SW 1271 (cell line): ENCODE measurements at places on chromosomes 5 and 9.

- no peak for DNase-seq
Measured at GRCh38 chr5:2736872-2737271, 14.6 kb downstream of the IRX2 start.

DNA sequence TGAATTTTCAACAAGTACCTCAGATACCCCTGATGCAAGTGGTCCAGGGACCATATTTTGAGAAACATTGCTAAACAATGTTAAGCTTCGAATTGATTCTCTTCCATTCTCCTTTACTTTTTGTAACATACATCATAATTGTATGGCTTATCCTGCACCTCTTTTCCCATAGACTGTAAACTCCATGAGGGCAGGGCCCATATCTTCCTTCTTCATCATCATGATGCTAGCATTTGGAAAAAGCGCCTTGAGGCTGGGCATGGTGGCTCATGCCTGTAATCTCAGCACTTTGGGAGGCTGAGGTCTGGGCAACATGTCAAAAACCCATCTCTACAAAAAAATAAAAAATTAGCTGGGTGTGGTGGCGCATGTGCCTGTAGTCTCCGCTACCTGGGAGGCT is 14.5 kb upstream of the DELE1 start:
- DNase-seq: no peak

DNA sequence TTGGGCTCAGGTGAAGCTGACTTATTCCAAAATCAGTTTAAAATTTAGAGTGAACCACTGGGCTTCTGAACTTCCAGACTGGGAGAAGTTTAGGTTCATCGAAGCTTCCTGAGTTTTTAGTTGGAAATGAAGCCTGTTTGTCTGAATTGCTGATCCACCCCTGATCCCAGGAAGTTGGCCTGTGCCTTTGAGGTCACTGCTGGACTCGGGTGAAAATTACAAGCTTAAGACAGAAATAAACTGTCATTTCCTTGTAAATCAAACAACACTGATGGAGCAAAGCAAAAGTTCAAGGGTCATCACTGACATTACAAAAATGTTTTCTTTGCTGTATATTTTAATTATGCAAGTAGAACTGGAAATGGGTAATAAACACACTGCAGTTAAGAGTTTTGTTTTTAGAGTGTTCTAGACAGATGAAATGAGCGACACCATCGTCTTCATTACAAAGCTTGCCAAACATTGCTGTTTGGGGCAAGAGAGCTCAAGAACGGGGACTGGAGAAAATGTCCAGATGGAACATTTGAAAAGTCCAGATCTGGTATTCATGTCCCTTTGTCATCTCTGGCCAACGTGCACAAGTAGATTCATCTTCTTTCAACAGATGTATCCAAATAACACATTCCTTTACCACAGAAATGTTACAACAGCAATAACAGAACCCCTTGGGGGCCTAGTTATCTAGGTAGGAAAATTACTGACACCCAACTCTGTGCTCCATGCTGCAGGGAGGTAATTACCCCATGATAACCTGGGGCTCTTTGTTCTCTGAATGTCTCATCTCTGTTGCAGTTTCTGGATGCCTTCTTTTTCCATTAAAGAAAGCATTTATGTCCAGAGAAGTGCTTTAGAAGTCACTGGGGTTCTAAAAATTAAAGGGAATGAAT is 142.4 kb upstream of the ERCC6L2 start:
- DNase-seq: no peak

DNA sequence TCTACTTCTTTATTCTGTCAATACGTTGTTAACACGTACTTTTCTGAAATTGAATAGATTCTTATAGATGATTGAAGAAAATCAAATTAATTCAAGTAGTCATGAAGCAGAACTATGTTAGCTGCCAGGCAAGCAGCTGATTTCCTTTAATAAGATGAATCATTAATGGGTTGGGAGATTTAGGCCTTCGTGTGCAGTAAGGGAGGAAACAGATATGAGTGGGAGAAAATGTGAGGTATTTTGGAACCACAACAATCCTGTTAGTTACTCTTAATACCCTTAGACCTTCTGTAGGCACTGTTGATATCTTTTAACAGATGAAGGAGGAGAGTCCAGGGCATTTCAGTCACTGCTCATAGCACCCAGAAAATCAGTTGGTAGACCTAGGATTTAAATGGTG is 121.0 kb downstream of the AOPEP start:
- no peak for DNase-seq

DNA sequence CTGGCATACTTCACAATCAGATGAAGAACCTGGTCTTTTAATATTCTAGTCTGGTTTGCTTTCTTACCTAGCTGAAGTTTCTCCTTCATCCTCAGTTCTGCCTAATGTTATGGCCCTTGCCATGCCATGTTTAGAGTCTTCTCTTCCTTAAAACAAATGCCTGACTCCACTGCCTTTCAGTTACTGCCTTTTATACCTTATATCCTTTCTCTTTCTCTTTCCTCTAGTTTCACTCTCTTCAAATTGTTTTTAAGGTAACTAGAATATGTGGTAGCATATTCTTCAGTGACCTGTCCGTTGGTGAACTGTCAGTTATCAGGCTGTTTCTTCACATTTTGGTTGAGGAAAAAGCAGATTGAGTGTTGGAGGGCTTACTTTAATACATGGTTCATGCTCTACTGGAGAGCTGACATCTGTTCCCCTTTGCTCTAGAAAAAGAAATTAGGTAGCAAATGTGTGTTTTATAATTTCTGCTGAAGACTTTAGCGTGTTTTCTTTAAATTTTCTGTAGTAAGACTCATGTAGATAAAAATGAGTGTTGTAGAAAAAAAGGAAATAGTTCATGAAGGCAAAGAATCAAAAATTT is 103.8 kb downstream of the DMXL1 start:
- no peak for DNase-seq

GRCh38 chr9:3361116-3361515 is 164.7 kb downstream of the RFX3 start:
- no peak for DNase-seq

DNA sequence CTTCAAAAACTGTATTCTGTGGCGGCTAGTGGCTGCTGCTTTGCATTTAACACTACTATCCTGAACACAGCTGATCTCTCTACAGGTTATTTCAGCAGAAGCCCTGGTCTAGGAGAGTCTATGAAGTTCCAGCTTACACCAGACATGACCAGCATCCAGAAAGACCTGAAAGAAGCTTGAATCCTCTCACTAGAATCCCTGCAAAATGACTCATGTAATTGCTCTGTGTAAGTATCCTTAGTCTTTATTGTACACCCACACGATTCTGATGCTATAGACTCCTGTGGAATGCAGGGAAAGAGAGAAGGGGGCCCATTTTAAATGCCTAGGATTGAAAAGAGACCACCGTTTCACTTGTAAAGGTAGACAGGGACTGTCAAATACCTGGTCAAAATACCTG is 859 bp upstream of the GRIA1 start:
- DNase-seq: no peak

GRCh38 chr5:57887851-57888621 is 405.4 kb upstream of the ACTBL2 start:
- peak; percentile 36 for DNase-seq

DNA sequence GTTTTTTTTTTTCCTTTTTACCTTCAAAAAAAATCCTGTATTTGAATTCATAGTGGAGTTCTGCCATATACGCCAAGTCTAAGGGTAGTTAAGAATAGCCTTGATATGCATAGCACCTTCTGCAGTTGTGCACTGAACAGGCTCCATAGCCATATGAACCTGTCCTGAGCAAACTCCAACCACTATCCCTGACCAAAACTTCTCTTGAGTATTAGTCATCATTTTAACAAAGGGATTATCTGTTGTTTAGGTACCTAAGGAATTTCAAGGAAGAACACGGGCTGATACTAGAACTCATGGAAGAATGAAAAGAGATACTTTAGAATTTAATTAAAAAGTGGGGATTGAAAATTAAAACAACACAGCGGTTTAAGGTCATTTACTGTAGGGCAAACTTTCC is 1.9 kb upstream of the FBXO38 start:
- no peak for DNase-seq

DNA sequence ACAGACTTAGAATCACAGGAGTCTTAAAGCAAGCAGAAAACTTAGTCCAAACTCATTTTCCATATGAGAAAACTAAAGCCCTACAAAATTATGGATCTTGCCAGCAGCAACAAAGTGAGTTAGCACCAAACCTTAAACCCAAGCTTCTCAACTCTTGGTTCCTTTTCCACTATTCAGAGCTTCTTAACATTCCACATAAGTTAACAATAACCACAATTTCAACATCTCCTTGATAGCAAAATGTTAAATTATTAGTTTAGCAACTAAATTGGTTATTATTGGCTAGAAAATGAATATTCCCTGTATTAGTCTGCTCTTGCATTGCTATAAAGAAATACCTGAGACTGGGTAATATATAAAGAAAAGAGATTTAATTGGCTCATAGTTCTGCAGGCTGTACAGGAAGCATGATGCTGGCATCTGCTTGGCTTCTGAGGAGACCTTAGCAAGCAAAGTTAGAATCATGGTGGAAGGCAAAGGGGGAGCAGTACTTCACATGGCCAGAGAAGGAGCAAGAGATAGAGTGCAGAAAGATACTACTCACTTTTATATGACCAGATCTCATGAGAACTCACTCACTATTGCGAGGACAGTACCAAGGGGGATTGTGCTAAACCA is 26.2 kb upstream of the ARSB start:
- no peak for DNase-seq

GRCh38 chr5:35129276-35129675 is 81.5 kb upstream of the AGXT2 start:
- peak; percentile 45 for DNase-seq

- no peak for DNase-seq
Measured at GRCh38 chr5:169260896-169261569, 39.9 kb downstream of the SLIT3 start.

GRCh38 chr9:77424993-77425392 is 223.1 kb downstream of the GNA14 start:
- DNase-seq: no peak

DNA sequence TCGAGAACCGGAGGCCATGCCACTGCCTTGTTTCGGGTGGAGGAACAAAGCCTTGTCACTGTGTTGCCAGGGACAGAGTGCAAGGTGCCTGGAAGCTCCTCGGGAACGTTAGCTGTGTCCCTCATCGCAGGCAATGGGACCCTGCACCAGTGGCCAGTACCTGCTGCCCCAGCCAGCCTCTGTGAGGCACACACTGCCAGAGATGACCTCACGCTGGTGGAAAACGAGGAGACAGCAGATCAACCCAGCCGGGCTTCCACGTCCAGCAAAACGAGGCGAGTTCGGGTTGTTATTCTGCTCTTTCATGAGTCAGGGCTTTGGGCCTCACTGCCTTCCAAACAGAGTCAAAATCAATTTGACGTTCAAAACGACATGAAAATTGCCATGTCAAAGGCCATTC is 104.1 kb downstream of the ADAMTS2 start:
- DNase-seq: no peak

DNA sequence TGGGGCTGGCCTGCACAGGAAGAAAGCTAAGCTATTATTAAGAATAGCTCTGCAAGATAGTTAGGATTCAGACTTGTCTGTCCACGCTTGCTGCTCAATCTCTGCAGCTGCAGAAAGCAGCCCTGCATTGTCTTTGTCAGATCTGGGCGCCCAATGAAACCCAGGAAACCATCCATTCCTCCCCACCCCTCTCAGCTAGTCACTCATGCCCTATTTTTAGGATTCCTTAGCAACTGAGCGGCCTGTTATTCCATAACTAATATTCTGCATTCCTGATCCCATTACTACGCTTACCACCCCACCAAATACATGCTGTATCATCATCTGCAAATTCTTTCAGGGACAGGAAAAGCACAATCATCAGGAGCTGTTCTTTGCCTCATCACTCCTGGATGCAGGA is 52.9 kb upstream of the APC start:
- no peak for DNase-seq

- DNase-seq: peak; percentile 22
Measured at GRCh38 chr5:33043343-33043997, 332.3 kb downstream of the NPR3 start.

GRCh38 chr9:87149799-87150198 is 202.5 kb upstream of the GAS1 start:
- no peak for DNase-seq

GRCh38 chr9:104810421-104811339 is 46.8 kb downstream of the NIPSNAP3B start:
- no peak for DNase-seq

DNA sequence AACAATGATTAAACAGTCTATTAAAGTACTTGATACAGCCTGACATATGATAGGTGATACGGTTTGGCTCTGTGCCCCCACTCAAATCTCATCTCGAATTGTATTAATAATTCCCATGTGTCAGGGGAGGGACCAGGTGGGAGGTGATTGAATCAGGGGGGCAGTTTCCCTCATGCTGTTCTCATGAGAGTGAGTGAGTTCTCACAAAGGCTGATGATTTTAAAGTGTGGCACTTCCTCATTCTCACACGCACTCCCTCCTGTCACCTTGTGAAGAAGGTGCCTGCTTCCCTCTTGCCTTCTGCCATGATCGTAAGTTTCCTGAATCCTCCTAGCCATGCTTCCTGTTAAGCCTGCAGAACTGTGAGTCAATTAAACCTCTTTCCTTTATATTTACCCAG is 40.1 kb upstream of the TARS1 start:
- no peak for DNase-seq

DNA sequence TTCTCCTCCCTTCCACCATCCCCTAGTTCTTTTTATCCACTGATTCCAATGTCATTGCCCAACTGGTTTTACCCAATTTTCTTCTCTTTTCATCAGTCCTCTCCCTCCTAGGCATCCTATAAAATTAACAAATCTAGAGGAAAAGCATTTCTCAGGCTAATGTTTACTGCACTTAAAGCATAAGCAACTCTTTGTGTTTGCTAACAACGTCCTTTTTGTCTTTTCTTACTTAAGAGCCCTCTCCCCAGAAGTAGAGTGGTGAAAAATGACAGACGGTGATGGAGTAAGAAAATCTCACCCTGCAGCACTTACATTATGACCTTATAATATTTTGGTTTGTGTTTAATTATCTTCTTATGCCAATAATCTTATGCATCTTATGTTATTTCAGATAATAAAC is 1.6 kb upstream of the SPATA9 start:
- no peak for DNase-seq

- DNase-seq: no peak
Measured at GRCh38 chr5:126535856-126536545, 59.0 kb downstream of the ALDH7A1 start.

- DNase-seq: no peak
Measured at GRCh38 chr5:146986469-146986868, 107.9 kb upstream of the PPP2R2B start.

GRCh38 chr9:114315723-114316363 is 7.1 kb upstream of the ORM1 start:
- no peak for DNase-seq

DNA sequence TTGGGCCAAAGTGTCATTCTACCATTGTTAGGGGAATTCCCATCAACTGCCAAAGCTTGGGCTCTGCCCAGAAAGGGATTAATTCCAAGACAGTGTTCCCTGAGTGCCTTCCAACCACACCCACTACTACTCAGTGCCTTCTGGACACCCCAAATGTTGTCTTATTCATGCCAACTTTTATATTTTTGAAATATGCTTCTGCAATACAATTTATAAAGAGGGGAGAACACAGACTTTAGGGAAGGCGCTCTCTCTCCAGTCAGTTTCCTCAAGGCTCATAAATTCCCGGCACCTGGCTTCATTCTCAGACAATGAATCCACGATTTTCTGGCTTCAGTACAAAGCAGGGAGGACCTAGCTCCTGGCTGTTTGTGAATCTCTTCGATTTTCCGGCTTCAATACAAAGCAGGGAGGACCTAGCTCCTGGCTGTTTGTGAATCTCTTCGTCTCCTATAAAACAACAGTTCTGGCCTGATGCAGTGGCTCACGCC is 120.1 kb upstream of the MYO10 start:
- no peak for DNase-seq
